ENCODE measurements at places on chromosomes 2 and 18.

GRCh38 chr2:233307565-233307964 is at the start of gene SAG:
Gene SAG, plus strand, starts transcription at chr2:233307816. Its CDS starts 1,374 bp downstream, at chr2:233309190.
- no peak for DNase-seq

DNA sequence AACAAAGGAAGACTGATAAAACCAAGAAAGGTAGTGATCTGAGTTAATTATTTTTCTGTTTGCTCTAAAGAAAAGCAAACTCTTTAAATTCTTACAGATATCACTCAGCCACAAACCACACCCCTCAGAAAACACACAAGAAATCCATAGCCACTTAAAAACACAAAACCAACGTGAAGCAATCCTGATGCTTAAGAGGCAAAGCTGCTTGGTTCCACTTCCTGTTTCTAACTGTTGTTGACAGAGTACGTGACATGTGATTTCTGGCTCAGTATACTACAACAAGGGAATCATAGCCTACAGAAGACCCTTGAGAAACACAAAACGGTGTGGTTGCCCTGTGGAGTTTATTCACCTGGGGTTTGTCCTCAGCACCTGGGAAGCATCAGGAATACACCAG is 240.9 kb upstream of the APCDD1 start:
- no peak for DNase-seq

DNA sequence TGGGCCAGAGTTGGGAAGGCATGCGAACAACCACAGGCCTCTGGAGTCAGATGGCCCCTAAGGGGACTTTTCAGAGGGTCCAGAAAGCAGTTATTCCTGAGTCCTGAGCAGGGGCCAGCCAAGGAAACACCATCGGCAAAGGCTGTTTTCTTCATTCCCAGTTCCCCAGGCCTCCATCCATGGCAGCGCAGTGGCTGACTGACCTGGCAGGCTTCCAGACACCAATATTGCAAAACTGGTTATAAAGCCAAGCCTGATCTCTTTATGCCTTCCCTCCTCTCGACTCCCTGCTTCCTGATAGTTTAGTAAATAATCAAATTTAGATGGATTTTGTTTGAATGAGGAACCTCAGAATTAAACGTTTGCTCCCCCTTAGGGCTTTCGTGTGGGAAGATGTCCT is 133.4 kb upstream of the ITGA6 start:
- DNase-seq = peak; percentile 77

DNA sequence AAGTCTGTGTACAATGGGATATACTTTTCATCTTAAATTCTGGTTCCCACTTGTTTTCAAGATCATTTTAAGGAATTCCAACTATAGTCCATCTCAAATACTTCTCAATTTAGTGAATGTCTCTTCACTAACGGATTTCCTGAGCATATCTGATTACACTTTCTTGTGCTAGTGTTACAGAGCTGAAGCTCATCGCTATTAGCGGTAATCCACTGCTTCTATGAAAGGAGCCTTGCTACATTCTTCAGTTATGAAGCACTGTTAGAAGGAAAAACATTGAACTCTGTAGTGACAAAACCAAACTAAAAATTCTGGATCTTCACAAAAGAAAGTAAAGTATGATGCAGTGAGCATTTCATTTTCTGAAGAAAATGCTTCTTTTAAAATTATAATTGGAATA is 72.0 kb downstream of the AGPS start:
- no peak for DNase-seq

- peak; percentile 49 for DNase-seq
Measured at GRCh38 chr2:175414882-175415487, 233.5 kb upstream of the ATP5MC3 start.

DNA sequence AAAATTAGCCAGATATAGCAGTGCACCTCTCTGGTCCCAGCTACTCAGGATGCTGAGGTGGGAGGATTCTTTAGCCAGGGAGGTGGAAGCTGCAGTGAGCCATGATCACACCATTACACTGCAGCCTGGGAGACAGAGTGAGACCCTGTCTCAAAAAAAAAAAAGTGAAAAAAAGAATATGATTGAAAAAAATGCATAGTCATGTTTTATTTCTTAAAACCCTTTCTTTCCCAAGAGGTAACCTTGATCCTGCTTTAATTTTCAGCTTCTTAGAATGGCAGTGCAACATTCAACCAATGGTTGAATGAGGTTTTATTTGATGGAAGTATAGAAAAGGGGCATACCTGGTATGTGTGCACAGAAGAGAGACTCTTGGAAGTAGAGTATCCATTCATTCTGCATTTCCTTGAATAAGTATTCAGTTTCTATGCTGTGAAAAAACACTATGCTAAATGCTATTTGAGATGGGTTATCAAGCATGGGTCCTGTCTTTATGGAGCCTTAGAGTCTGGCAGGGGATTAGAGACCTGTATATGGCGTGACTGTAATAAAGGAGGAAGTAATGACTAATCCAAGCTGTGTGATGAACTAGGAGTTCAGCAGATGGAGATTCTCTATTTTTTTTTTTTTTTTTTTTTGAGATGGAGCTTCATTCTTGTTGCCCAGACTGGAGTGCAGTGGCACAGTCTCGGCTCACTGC is 146.3 kb downstream of the WDSUB1 start:
- no peak for DNase-seq

DNA sequence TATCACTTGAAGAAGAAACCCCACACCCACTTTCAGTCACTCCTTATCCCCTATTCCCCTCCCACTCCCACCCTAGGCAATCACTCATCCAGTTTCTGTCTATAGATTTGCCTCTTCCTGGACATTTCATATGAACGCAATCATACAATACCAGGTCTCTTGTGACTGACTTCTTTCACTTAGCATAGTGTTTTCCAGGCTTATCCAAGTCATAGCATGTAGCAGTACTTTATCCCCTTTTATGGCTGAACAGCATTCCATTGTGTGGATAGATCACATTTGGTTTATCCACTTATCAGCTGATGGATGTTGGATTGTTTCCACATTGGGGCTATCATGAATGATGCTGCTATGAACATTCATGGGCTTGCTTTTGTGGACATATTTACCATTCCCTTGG is 6.6 kb downstream of the CFAP221 start:
- DNase-seq = no peak

DNA sequence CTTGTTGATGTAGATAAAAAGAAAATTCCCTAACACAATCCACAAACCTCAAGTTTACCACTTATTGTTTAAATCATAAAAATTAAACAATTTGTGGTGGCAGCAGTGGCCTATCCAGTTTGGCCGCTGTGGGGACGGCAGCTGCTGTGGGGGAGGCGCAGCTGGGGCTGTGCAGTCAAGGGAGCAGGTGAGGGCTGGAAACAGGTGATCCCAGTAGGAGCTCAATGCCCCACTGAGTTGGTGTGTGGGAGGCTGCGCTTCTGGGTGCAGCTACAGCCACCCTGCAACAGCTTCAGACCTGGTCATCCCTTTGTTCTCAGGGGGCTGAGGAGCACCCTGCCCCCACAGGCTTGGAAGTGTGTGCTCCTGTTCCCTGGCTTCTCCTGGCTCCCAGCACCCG is 266.0 kb upstream of the FSIP2 start:
- DNase-seq = no peak

GRCh38 chr18:79290876-79291275 is 104.9 kb upstream of the NFATC1 start:
- no peak for DNase-seq

GRCh38 chr2:112795774-112796173 is 11.5 kb upstream of the IL1A start:
- peak; percentile 76 for DNase-seq

- DNase-seq = no peak
Measured at GRCh38 chr2:40511661-40512213, 59.8 kb upstream of the SLC8A1 start.

DNA sequence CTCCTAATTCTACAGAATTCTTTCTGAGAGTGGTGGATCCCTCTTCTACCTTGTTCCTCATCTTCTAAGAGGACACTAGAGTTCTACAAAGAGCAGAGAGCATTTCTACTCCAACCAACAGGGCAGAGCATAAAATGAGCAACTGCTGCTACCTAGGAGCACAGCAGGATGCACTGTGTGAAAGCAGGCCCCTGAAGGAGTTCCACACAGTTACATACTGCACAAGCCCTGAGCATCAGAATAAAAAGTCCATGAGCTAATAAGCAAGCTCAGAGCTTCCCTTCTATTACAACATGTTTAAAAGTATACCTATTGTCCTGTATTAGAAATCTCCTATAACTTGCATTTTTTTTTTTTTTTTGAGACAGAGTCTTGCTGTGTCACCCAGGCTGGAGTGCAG is 8.4 kb downstream of the FHL2 start:
- DNase-seq = no peak

- DNase-seq = no peak
Measured at GRCh38 chr2:101842471-101842870, 145.0 kb downstream of the MAP4K4 start.

- DNase-seq = no peak
Measured at GRCh38 chr2:55311444-55311870, 42.4 kb upstream of the MTIF2 start.
